CD4-positive, alpha-beta T cell treated with Interleukin-17A for 4 hours (primary cell): ENCODE measurements at places on chromosomes 3 and 15.

DNA sequence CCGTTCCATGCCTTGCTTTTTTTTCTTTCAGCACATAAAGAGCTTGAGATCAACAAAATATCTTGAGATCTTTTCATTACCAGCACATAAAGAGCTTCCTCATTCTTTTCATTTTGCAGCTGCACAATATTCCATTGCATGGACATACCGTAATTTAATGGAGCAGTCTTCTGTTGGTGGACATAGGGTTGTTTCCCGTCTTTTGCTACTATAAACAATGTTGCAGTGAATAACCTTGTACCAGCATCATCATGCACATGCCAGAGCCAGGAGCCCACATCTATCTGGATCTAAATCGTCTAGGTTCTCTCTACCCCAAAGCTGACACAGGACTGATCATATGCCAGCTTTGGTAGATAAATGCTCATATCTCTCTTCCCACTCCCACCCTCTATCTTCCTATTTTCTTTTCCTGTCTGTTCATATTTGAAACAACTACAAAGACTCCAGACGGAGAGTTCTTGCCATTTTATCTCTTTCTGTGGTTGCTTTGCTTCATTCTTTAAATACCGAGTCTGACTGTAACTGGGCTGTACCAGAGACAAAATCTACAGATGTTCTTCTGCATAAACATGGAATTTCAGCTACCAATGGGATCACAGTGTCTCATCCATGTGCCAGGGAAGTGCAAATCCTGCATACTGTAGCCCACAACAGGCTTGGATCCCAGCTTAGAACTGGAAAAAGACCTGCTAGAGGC lies 47.1 kb upstream of the AKAP13 start:
- no peak for DNase-seq

DNA sequence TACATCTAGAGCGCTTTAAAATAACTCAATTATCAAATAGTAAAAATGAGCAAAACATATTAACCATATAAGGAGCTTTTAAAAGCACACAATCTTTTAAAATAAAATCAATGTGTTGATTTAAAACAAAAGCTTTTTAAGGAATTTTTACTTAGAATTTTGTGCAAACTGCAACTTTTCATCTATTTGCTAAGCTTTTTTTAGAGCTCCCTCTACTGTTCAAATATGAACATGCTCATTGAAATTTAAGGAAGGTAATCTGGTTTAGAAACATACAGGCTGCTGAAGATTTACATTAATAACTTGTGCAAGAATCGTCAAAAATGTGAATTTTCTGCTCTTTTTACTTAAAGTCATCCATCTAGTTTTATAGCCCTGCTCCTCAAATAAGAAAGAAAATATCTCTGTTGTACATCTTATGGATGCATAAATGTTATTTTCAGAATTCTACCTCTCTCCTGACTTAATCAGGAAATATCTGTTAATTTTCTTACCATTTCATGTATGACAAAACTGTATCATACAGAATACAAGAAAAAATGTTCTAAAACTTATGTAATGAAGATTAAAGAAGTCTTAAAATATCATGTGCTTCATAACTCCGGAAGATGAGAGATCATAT lies 469.4 kb upstream of the ROBO2 start:
- no peak for DNase-seq

GRCh38 chr15:42760759-42761158 lies 23.8 kb upstream of the CDAN1 start:
- no peak for DNase-seq

DNA sequence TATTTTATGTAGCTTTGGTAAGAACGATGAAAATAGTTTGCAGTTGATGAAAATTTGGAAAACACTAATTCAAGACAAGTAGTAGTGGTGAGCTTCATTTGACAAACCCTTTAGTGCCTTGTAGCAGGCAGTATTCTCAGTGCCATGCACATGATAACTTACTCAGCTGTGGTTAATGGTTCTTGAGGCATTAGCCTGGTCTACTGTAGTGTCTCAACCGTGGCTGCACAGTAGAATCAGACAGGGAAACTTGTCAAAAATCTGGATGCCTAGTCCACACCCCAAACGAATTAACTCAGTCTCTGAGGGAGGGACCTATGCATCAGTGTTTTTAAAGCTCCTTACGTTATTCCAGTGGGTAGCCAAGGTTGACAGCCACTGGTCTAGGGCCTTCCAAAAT lies 45.4 kb downstream of the PSMD6 start:
- no peak for DNase-seq

DNA sequence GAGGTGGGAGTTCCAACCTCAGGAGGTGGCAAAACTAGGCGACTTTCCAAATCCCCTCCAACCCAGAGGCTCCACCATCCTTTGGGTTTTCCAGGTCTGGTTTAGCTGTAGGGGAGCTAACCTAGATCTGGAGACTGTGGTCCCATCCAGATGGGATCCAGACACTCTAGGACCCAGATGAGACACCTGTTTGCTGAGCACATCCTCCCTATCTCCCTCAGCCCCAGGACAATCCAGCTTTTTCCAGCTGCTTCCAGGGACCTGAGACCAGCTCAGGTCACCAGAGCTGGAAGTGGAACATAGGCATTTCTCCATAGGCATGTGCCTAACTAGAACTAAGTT lies 18.2 kb downstream of the CRTAP start:
- no peak for DNase-seq

GRCh38 chr15:70672081-70672480 lies 91.3 kb downstream of the UACA start:
- no peak for DNase-seq

DNA sequence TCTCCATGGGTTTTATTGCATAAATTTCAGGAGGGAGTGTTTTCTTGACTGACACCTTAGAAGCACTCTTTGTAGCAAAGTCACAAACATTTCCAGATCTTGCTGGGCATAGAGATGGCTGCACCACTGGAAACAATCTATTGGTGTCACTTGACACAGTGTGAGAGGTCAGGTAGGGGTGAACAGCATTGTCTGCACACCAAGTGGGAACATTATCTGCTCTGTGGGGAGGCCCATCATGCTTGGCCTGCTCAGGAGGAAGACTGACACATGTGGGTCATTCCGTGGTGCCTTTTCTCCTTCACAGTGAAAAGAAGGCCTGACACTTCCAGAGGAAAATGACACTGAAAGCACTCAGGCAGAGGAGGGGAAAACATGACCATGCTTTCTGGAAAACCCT lies 149.9 kb upstream of the GALNT15 start:
- no peak for DNase-seq

- DNase-seq: peak; percentile 94
Measured at GRCh38 chr3:136250059-136250902, at the start of gene PCCB. PCCB (plus strand) TSS chr3:136250340; CDS start chr3:136250376, 36 bp downstream.

- no peak for DNase-seq
Measured at GRCh38 chr3:11187681-11188080, 33.4 kb downstream of the HRH1 start.

- DNase-seq: no peak
Measured at GRCh38 chr15:95937128-95937528, 393.4 kb upstream of the NR2F2 start.

DNA sequence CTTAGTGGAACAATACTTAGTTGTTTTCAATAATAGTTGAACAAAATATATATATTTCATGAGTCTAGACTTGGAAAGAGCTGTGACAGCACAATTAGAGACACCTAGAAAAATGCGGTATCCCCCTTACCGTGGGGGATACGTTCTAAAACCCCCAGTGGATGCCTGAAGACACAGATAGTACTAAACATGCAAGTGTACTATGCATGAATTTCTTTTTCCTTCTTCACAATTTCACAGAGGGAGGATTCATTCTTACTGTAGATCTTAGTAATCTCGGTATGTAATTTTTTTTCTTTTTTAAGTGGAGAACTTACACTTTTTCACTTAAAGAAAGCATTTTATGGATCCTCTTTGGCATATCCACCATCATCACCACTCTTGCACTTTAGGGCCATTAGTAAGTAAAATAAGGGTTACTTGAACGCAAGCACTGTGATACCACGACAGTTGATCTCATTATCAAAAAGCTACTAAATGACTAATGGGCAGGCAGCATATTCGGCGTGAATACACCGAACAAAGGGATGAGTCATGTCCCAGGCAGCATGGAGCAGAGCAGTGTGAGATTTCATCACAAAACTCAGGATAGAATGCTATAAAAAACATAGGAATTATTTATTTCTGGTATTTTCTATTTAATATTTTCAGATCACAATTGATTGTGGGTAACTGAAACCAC lies 72.3 kb upstream of the ZNF280D start:
- no peak for DNase-seq

- DNase-seq: no peak
Measured at GRCh38 chr3:127959873-127960272, 44.8 kb downstream of the KBTBD12 start.

DNA sequence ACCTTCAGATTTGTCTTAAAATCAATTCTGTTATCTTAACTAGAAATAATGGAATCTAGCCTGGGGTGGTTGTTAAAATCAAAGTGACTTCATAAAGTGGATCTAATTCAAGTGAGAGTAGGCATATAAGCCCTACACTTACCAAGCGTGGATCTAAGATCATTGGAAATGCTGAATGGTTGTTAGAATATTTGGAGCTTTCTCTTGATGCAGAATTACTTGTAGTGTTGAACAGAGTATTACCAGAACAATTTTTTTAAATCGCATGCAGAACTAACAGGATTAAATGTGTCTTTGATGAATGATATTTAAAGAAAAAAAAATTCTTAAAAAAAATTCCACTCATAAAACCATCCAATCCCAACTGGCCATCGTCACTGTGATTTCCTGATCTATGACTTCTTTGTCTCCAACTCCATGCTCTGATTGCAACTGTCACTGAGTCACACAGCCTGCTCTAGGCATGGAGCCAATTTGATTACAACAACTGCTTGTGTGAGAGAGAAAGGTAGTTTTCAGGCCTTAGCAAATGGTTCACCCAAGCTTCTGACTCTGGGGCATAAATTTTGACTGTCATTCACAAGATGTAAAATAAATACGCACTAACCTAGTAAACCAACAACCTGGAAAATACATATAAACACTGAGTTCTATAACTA lies 25.9 kb upstream of the SPRED1 start:
- DNase-seq: no peak

DNA sequence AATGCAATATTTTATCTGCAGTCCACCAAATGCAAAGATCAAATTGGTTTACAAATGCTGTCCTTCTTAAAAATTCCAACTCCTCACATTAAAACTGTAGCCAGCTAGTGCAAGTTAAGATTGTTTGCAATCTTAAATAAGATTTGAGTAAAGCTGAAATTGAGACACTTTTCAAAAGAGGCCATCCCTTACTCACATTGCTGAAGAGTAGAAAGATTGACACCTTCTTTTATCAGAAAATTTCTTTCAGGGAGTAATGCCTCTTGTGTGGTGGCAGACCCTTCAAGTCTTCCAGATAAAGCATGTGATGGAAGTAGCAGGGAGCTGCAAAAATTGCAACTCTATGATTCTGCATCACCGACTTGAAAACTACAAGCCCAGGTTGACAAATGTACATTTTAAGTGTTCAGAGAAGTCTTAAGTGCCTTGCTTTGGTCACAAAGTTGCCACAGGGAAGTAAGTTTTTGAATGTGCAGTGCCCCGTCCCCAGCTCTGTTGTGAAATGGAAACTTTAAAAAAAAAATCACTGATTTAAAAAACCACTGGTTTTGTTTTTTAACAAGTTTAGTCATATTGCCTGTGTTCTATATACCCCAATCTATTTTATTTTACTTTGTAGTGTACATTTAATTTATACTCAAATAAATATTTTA lies 12.6 kb downstream of the CD86 start:
- no peak for DNase-seq

GRCh38 chr3:155880286-155880685 lies 9.8 kb downstream of the GMPS start:
- DNase-seq: no peak

DNA sequence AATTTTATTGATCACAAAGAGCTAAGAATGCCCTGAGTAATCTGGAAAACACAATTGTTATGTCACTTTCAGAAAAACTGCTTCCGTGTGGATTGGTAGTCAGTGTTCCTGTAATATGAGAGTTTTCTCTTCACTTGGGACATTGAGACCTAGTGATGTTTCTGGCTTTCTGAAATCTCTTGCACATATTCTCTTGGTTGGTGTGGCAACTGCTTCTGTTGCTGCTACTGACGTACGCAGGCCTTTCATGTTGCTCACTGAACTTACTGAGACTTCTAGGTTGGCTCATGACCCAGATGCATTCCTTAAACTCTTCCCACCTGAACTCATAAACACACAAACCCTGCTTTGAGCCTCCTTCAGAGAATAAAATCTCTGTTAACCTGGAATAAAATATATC lies 175.0 kb upstream of the PFN2 start:
- no peak for DNase-seq

DNA sequence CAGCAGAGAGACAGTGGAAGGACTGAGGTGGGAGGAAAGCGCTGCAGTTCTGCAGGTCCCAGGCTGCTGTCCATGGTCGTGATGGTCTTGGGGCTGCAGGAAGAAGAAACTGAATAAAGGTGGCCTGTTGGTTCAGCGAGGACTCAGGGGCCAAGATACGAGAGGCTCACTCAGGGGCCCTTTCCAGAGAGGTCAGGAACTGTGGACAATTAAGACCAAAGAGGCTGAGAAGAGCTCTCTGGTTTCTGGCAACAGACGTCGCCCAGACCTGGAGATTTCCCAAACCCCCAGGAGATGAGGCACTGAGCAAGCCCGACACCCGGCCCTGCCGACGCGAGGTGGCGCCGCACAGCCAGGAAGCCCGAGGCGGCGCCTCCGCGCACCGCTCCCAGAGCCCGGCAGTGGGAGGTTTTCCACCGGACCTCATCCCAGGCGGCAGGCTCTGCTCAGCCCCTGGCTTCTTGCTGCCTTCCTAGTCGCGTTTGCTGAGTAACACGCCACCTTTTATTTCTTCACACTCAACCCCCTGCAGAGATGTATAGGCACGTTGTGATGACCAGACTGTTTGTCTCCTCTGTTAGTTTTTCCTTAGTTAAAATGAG lies 56.4 kb upstream of the ARRDC4 start:
- peak; percentile 26 for DNase-seq

DNA sequence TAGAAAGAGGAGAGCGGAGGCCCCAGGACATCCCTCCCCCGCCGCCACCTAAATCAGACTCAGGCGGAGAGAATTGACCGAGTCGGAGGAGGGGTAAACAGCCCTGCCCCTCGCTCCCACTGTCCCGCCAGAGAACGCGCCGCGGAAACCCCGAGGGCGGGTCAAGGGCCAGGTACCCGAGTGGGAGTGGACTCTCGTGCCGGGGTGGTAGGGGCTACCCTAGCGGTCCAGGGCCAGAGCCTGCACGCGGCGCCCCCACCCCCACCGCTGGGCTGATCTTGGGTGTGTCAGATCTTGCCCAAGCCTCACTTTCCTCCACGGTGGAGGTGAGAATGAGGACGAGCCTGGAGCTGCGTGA lies 19.0 kb downstream of the SPATA12 start:
- DNase-seq: no peak

DNA sequence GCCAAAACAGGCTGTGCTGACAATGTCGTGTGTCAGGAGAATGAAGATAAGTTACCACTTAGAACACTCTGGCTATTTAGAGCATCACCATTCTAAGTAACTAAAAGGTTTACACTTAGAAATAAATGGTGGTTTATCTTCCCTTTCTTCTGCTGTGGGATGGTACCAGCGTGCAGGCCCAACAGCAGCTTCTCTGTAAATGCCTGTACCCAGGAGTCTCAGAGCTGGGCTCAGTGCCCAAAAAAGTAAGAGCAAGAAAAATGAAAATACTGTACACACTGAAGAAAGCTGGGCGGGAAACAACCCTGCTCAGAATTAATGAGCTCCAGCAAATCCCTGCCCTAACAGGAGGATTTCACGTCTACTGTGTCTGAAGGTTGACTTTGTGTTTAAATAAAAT lies 206.5 kb downstream of the MFSD1 start:
- no peak for DNase-seq

GRCh38 chr3:105334138-105334882 lies 32.4 kb upstream of the ALCAM start:
- DNase-seq: no peak

GRCh38 chr3:71492974-71493771 lies 90.4 kb downstream of the FOXP1 start:
- peak; percentile 43 for DNase-seq
